ENCODE measurements at places on chromosomes 6 and 20.

DNA sequence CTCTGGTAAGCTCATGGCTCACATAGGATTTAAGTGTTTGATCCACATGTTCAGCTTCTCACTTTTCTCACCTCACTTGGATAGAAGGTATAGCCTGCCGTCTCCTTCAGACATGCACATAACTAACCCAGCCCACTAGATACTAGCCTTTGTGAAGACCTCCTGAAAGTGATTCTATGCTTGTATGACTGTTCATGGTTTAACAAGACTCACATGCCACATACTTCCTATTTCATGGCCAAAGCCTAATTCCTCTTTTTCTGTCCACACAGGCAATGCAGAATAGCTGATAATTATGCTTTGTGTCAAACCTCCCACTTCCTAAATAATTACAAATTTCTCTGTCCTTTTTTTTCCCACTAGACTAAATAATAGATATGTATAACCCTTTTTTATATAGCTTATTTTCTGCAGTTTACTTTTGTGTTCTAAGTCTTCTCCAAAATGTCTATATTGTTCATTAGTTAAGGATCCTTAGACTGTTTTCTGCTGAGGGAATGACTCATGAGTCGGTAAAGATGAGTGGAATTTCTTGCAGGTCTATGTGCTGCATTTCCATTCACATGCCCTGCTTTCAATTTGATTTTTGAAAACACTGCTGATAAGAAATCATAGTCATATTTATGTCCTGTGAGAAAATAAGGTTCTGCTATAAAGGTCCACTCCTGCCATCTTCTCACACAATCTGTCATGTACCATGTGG lies 43.0 kb downstream of the HDDC2 start:
- DNase-seq: no peak

GRCh38 chr20:18224968-18225568 lies 63.3 kb upstream of the ZNF133 start:
- no peak for DNase-seq

DNA sequence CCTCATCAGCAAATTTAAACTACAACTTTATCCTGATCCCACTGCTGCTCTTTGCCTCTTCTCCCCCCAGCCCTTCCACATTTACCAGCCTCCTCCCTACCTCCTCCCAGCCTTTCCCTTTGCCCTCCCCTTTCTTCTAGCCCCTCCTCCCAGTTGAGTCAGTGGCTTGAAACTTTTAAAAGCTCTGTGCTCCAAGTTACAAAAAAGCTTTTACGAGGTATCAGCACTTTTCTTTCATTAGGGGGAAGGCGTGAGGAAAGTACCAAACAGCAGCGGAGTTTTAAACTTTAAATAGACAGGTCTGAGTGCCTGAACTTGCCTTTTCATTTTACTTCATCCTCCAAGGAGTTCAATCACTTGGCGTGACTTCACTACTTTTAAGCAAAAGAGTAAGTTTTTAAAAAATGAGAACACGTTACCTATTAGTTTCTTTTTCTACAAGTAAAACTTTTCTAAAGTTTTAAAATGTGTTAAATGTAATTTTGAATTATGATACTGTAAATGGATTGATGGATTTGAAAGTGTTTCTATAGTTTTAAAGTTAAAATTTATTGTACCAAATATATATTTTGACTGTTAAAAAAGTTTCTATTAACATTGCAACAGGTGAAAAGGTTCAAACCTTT lies at the start of gene GJA1:
Gene GJA1, plus strand, starts transcription at position 203 of the 626 bp plus-strand sequence. CDS start 11,202 bp downstream, outside the sequence.
- DNase-seq: no peak

GRCh38 chr6:63928613-63929012 lies 293.0 kb downstream of the PHF3 start:
- DNase-seq: no peak

- no peak for DNase-seq
These were observed 24.7 kb upstream of the CCN6 start for GRCh38 chr6:112029045-112029822.

GRCh38 chr6:147204843-147205311 lies 660 bp downstream of the STXBP5 start:
- DNase-seq: no peak

- DNase-seq: no peak
These were observed 9.3 kb upstream of the EDN1 start for GRCh38 chr6:12280902-12281301.

- DNase-seq: no peak
These were observed 60.3 kb downstream of the IRF4 start for GRCh38 chr6:451847-452246.

GRCh38 chr6:15887491-15888461 lies 224.9 kb upstream of the DTNBP1 start:
- no peak for DNase-seq
